ENCODE measurements at places on chromosomes 7 and 10.

- DNase-seq = no peak
Measured at GRCh38 chr10:17452060-17452841, 2.1 kb downstream of the ST8SIA6 start.

DNA sequence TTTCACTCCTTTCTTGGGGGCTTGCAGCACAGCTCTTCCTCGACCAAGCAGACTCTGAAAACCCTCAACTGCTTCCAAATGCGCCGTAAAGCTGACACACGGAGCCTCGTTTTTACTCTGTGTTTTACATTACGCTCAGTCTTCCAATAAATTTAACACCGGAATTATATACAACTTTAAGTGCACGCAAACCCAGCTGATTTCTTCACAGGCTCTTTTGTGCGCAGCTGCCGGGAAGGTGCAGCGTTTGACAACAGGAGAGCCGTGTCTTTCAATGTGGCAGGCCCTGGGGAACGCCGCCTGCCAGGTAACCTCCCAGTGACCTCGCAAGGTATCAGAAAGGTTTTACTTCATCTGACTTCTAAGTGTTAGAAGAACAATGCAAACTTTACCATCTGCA lies 35.0 kb downstream of the GFRA1 start:
- DNase-seq = no peak

GRCh38 chr10:100793055-100793454 lies 47.7 kb downstream of the PAX2 start:
- no peak for DNase-seq

DNA sequence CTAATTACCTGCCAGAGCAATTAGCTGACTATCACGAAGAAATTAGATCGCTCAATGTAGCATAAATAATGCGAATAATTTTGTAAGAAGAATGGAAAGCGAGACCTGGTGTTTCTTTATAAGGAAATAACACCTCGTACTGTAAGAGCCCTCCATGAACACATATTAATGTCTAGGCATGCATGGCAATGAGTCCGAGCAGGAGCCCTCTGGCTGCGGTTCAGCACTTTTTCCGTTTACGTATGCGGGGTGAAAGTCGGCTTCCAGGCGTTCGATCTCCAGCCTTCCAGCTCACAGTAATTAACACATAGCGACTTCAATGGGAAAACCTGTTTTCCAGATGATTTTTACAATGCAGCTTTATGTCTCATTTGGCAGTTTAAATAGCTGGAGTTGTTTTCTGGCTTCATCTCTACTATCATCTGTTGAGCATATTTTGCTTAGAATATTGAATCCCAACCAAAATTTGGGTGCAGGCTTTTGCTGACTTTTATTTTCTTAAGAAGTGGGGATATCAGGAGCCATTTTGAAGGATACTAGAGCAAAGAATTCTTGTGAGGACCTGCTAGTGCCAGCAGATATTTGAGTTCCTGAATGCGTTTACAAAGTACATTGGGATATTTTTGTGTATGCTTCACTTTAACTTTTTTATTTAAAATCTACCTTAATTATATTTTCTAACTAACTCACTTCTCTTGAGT lies 7.2 kb upstream of the SP8 start:
- DNase-seq = no peak

- no peak for DNase-seq
Measured at GRCh38 chr10:100742076-100742771, 3.2 kb upstream of the PAX2 start.

DNA sequence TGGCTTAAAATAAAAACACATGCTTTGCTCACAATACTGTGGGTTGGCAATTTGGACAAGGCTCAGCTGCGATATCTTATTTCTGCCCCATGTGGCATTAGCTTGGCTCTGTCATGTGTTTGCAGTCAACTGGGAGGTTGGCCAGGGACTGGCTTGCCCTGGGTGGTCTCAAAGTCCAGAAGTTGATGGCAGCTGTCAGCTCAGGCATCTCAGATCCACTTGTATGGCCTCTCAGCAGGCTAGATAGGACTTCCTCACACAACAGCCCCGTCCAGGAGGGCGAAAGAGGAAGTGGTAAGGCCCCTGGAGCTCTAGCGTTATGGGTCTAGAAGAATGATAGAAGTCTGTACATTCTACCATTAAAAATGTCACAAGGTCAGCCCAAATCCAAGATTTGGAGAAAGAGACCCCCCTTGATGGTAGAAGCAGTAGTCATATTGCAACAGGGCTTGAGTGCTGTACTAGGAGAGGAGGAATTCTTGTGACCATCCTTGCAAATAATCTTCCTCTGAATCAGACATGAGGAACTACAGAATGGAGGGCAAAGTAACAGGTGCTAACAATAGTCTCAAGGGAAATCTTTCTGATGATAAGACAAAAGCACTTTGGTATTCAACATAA lies 166.2 kb downstream of the FAM107B start:
- no peak for DNase-seq

DNA sequence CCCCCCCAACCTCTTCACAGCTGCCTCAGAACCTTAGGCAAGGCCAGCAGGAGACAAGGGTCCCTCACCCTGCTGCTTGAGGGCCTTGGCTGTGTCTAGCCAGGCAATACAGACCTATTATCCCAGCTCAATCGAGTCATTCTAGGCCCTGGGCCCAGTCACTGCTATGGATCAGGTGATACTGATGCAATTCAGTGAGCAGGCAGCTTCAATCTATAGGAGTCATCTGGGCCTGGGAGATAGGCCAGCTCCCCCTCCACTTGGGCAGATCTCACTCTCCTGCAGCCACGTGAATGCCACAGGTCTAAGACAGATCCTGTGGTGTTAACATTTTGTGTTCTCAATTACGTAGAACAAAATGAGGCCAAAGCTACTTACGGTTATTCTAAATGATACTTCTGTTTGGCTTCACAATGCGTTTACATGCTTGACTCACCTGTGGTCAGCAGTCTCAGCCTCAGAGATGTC lies 68.0 kb upstream of the LRRC4 start:
- peak; percentile 17 for DNase-seq

- DNase-seq = no peak
Measured at GRCh38 chr10:61541960-61542359, 88.8 kb upstream of the TMEM26 start.

- DNase-seq = no peak
Measured at GRCh38 chr7:40698214-40698920, 563.6 kb downstream of the SUGCT start.

GRCh38 chr10:59970396-59971368 lies 64.3 kb upstream of the CCDC6 start:
- DNase-seq = no peak

GRCh38 chr10:112215342-112215774 lies 31.8 kb upstream of the GPAM start:
- DNase-seq = peak; percentile 10

DNA sequence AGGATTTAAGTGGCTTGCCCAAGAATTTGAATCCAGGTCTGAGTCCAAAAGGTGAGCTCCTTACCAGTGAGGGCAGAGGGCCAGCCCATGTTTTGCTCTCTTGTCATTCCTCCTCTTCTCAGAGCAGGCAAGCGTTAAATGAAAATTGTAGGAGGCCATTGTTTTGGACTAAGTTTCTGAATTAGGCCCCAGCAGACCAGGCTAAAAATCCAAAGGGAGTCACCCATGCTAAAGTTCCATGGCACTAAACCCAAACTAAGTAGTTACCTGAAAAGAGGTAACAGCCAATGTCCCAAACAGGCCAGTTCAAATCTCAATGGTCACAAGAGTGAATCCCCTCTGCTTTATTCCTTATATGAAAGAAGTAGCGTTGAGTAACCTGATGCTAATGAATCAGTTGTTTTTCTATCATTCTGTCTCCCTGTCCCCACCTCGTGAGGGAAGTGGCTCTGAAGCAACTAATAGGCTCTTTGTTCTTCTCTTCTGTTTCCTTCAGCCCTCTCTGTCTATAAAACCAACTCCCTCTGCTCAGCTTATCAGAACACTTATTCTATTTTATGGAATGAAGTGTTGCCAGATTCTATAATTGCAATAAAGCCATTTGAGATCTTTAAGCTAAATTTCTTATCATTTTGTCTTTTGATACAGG lies 17.5 kb upstream of the CDH23 start:
- DNase-seq = no peak

- no peak for DNase-seq
Measured at GRCh38 chr10:121611393-121612159, 13.3 kb upstream of the FGFR2 start.

- DNase-seq = peak; percentile 78
Measured at GRCh38 chr10:104293011-104293410, 24.0 kb downstream of the GSTO2 start.

DNA sequence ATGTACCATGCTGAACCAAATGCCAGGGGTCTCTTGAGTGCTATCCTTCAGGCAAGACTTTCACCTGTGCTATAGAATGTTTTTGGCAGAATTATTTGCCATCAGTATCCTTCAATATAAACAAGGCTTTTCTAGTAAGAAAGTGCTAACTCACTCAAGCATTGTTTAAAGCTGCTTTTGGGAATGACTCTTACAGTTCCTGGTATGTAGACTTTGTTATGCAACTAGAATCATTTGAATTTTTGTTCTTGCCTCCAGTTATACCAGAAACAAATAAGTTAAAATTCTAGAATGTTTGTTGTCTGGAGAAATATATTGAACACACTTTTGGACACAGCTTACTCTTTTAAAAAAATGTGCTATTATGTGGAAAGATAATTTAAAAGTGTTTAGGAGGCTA lies 39.5 kb upstream of the RTKN2 start:
- DNase-seq = no peak

GRCh38 chr7:114812570-114812969 lies 109.3 kb upstream of the MDFIC start:
- DNase-seq = no peak

GRCh38 chr10:27680006-27680557 lies 65.5 kb downstream of the MKX start:
- no peak for DNase-seq

All from fibroblast of pulmonary artery (primary cell).